ENCODE measurements at places on chromosomes 5 and 9.

GRCh38 chr5:43852279-43852678 is 249.3 kb downstream of the NNT start:
- DNase-seq = no peak

DNA sequence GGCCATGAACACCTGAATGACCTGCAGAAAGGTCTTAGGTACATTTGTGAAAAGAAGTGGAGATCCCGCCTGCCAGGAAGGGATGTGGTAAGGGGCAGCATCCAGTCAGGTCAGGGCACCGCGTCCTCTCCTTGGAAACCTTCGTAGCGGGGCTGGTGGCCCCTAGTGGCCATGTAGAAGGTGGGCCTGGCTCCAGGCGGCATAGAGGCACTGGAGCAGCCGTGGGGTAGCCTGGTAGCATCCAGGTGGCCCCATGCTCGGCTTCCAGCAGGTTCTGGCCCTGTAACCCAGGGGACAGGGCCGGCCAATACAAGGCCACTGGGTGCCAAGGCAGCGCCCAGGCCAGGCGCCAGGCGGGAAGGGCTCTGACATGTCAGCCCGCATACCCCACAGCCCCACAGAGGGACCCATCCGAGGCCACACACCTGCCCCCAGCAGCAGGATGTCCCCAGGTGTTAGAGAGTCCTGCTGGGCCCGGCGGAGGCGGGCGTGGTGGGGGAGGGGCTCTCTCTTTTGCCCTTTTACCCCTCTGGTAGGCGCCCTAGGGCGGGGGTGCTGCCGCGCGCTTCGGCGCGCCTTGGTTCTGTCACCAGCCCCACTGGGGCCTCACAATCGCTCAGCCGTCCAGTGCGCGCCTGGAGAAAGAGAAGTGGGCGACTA is 58.3 kb upstream of the SPATA31E1 start:
- no peak for DNase-seq

- no peak for DNase-seq
Measured at GRCh38 chr5:128490761-128491160, 47.3 kb downstream of the FBN2 start.

GRCh38 chr9:127968042-127968441 is 12.7 kb downstream of the EEIG1 start:
- DNase-seq = peak; percentile 39

DNA sequence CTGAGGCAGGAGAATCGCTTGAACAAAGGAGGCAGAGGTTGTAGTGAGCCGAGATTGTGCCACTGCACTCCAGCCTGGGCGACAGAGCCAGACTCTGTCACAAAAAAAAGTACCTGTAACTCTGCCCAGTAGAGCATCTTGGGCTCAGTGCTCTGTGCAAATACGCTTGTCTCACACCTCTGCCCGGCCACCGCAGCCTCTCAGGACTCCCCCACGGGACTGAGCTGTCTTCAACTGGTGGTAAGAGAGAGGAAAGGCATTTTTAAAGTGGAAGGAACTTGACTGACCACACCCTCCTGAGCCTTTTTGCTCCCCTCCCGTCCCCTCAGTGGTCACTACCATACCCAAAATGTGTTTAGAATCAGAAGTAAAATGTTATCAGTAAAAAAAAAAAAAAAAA is 174.3 kb upstream of the PIK3R1 start:
- peak; percentile 44 for DNase-seq

DNA sequence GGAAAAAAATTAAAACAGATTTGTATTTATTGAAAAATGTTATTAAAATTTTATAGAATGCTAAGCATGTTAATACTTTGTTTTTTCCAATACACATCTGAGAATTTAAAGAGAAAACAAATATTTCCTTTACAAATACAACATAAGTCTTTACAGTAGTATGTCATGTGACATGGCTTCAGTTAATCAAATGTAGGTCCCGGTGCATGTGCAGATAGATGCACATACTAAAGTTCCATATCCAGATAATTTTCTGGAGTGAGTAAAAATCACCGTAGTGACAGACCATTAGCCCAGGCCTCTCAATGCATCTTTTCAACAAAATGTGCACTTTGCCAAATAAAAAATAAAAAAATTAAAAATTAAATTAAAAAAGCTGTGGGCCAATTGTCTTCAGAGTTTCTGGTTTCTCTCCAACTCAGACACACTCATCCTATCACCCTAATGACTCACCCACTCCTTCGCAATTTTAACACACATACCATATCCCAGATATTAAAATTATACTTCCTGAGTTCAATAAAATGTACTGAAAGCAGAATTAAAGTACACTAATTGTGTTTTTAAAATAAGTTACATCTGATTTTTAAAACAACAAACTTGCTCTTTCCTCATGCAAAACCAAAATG is 508.1 kb downstream of the NR2F1-AS1 start:
- no peak for DNase-seq

DNA sequence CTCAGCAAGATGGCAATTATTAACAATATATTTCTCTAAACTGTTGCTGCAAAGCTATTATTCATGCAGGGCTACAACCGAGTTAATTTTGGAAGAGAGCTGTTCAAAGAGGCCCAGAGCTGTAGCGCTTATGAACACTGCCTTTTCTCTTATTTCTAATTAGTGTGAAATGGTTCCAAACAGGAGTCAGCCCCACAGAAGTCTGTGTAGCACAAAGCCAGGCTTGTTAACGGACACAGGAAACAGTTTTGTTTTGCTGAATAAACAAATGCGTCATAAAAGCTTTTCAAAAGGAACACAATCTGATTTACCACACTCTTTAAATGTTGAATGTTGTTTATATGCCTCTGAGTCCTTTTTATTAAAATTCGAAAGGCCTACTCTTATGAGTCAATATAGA is 396.5 kb downstream of the ANXA1 start:
- no peak for DNase-seq

- no peak for DNase-seq
Measured at GRCh38 chr9:18549772-18550171, 75.8 kb downstream of the ADAMTSL1 start.

DNA sequence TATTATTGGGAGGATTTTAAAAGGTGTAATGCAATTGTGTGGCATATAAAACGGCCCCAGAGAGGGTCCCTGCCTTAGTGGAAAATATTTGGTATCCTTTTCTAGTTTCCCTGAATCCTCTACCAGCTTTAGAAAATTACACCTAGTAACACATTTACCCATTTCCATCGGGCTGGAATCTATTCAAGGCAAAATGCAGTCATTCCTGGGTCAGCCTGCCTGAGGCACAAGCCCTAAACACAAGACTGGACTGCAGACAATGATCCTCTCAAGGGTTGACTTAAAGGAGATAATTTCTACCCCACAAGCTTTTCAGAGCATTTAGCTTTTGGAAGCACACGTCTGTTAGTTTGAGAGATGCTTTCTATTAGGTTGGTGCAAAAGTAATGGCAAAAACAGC is 124.4 kb upstream of the ADAMTSL1 start:
- no peak for DNase-seq

GRCh38 chr5:16321284-16321683 is 141.7 kb upstream of the MARCHF11 start:
- DNase-seq = no peak

GRCh38 chr5:126744836-126745235 is 32.1 kb upstream of the LMNB1 start:
- no peak for DNase-seq

GRCh38 chr5:150607991-150608390 is 32.5 kb upstream of the SYNPO start:
- no peak for DNase-seq

DNA sequence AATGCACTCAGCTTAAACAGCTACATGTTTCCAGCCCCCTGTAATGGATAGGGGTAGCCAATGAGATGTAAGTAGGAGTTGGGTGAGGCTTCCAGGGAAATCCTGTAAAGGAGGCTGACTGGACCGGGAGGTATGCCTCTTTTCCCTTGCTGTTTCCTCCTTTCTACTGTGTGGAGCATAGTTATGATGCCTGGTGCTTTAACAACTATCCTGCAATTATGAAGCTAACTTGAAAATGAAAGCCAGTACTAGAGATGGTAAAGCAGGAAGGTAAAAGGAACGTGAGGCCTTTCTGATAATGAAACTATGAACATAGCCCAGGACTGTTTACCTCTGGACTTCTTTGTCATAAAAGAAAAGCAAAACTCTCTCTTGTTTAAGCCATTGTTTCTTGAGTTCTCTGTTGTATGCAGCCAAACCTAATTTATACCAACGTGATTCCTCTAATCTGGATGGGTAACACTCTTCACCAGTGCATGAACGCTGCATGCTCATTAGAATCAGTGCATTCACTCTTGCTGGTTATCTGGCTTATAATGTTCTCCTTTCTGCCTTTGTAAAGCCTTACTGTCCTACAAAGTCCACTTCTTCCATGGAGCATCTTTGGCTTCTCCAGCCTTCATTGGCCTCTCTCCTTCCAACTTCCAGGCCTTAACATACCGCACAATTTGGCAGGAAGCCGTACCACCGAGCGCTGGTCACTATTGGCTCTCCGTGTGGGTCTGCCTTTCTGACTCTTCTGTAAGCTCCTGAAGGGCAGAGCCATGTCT is 8.3 kb upstream of the ARHGEF28 start:
- no peak for DNase-seq

- no peak for DNase-seq
Measured at GRCh38 chr9:68925175-68925574, 88.7 kb downstream of the PRKACG start.

GRCh38 chr5:167485061-167485774 is 806.2 kb upstream of the WWC1 start:
- DNase-seq = no peak

GRCh38 chr5:58794875-58795274 is 212.0 kb downstream of the RAB3C start:
- DNase-seq = peak; percentile 72

All from inflammatory macrophage treated with lipopolysaccharide for 4 hours (primary cell).